CD4-positive, alpha-beta T cell treated with Interleukin-21 for 1 hour (primary cell): ENCODE measurements at places on chromosomes 5 and 9.

- DNase-seq = no peak
These were observed 14.7 kb upstream of the RAB14 start for GRCh38 chr9:121216271-121216805.

- DNase-seq = no peak
These were observed 145.9 kb downstream of the DROSHA start for GRCh38 chr5:31385774-31386537.

GRCh38 chr9:96663506-96664120 is 8.5 kb upstream of the PRXL2C start:
- no peak for DNase-seq

DNA sequence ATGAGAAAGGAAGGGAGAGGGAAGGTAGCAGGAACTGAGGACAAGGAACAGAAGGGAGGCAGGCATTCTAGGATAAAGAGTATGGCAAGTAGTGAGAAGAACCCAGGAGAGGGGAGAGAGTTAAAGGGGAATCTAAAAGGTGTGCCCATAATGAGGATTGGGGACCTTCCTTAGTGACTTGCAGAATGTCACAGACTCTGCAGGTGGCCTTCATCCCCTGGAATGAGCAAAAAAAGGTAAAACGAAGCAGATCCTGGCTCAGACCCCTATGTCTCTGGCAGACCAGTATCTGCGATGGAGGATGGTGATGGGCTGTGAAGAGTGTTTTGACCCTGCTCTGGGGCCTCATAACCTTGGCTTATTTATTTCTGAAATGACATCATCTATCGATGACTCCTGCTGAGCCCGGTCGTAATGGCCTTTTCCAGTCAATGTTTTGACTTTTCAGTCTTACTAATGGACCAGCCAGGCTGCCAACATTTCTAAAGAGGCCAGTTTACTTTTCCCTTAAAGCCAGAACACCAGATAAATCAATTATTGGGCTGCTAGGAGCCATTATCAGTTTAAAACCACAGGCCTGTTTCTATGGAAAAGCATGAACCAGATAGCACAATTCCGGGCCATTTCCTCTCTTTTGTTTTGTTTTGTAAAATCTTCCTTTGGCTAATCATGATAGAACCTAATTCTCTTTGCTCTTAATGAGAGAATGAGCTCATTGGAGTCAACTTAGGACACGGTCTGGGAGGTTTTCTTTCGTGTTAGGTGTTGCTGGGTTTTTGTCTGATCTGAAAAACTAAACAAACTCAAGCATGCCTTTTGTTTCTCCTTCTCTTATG is 3.1 kb downstream of the TMOD1 start:
- DNase-seq = no peak

- DNase-seq = no peak
These were observed 10.8 kb upstream of the PRRC2B start for GRCh38 chr9:131382850-131383729.

DNA sequence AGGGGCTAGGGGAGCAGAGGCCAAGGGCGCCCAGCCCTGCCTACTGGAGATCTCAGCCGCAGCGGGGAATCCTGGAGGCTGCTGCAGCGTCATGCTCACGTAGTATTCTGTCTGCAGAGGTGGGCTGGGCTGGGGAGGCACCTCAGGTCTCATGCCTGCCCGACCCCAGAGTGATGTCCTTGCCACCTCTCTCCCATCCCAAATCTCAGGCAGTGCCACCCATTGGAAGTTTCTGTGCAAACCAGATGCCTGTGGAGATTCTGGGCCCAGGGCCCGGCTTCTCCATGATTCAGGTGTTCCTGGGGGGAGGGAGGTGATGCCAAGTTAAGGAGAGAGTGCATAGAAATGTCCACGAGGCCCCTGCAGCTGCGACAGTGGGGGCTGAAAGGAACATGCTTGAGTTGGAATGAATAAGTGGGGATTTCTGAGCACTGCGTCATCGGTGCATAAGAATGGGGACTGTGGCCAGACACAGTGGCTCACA is 72.0 kb downstream of the ANKRD33B start:
- no peak for DNase-seq

DNA sequence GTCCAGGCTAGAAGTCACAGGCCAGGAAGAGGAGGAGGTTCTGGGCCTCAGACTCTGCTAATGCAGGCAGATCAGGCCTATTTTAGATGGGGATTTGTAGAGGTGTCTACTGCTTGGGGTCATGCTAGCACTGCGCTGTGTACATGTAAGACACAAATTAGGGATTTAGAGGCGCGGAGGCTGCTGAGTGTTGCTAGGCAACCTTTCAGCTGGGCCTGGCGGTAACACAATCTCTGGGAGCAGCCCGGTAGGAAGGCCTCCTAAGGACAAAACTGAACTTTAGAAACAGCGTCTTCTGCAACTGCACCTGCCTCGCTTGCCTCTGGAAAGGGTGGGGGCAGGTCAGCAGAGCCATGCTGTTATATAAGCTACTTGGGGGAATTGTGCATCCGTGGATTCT is 147.9 kb downstream of the MACROH2A1 start:
- DNase-seq = no peak

DNA sequence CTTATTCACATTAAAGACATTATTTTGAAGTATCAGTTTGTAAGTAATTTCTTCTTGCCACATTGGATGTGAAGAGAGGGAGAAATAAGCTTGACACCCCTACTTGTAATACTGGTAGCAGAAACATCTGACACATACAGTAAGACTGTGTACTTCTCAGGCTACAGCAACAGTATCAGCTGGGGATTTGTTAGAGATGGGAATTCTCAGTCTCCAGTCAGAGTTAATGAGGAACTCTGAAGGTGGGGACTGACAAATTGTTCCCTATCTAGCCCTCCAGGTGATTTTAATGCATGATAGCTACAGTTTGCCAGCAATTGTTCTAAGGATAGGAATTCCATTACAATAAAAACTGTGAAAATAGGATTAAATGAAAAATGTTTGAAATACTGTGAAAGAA is 524.8 kb downstream of the PRR16 start:
- no peak for DNase-seq

DNA sequence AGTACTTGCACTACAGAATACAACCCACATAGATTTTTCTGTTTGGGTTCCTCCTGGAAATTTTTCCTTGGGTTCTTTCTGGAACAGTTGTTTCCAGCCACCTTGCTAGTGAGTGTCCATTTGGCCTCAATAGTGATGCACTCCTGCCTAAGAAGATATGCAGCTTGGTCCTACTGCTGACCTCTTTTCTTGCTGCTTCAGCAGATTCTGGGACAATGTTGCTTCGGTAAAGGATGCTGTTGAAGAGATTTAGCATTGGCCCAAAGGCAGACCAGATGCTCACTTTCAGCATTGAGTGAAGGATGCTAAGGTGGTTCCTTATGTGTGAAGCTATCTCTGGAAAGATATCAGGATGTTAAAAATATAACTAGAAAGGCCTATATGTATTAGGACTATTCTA is 86.2 kb upstream of the SMC5 start:
- DNase-seq = no peak

DNA sequence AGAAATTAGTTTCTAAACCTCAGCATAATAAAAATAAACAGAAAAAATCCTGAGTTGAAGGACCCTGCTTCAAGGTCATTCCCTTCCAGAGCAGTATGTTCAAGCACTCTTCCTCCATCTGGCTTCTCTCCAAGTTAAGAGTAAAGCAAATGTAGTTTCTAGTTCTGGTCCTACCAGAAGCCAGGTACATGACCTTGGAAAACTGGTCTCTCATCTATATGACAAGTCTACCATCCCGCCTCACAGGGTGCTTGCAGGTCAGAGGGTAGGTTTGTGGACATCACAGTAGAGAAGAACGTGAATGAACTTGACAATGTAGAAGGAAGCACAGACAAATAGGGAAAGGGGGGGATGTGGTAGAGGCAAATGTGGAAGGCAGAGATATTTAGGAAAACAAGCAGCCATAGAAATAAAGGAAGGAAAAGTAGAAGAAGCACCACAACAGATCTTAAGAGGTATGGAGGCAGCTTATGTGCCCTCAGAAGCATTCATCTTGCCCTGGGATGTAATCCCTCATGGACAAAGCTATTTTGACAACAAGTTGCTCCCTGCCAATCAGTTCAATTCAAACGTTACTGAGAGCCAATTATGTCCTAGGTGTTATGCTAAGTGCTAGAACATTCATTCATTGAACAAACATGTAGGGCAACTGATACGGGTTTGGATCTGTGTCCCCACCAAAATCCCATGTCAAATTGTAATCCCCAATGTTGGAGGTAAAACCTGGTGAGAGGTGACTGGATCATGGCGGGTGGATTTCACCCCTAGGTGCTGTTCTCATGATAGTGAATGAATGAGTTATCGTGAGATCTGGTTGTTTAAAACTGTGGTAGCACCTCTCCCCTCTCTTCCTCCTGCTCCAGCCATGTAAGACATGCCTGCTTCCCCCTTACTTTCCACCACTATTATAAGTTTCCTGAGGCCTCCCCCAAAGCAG is 23.7 kb upstream of the CTNNAL1 start:
- DNase-seq = no peak

GRCh38 chr9:98890256-98890655 is 53.5 kb upstream of the COL15A1 start:
- no peak for DNase-seq

DNA sequence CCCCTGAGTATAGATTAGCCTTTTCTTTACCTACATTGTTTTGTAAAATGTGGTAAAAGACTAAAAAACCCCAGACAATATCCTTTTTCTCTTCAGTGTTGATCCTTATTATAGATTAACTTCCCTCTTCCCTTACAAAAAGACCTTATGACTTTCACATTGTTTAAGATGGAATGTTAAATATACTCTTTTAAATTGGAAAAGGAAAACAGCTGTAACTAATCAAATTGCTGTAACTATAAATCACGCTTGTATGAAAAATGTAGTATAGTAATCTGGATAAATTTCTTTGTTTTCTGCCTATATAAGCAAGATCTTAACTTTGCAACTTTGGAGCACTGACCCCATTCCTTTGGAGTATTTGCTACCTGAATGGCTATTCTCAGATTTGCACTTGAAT is 383.1 kb downstream of the FAM170A start:
- DNase-seq = no peak

DNA sequence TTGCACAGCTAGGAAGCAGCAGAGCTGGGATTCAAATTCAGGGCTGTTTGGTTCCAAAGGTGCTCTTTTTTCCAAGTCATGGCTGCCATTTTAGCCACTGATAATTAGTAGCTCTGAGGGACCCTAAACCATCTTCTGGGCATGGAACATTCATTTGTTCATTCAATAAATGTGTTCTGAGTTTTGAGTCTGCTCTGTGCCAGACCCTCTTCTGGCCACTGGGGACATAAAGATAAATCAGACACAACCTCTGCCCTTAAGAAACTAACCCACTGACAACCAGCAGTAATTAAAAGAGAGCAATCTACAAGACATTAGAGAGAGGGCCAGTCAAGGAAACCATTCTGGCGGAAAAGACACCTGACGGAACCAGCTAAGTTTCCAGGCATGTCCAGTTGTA is 2.0 kb upstream of the CPEB4 start:
- DNase-seq = no peak

DNA sequence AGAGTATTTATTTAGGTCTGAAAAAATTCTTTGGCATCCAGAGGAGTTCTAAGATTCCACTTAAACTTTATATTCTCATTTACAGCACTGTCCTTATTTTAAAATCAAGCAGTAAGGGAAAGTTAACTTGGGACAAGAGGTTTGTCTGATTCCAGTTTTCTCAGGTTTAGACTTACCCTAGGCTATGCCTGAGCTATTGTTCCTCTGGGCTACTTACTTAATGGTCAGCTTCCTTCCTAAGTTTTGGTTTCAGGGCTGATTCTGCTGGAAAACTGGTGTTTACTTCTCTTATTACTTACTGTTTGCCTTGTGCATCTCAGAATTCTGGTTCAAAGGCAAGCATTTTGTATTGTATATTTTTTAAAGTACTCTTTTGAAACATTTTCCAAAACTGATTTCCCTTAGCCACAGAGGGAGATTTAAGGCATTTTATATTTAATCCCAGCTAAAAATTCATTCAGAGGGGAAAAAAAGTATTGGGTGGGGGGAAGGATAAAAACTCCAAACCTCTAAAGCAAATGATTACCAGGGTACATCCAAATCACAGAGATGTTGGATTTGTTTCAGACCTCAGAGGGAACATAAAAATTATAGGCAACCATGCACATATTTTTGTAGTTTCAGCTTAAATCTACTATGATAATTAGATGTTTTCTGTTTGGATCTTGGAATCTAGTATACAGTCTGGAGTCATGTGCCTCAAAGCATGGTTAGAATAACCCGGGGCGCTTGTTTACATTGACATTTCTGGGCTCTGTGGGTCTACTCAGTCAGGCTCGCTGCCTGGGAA is 290.0 kb downstream of the ARHGAP26 start:
- DNase-seq = no peak

- DNase-seq = no peak
These were observed 3.7 kb downstream of the PKN3 start for GRCh38 chr9:128706045-128706444.

DNA sequence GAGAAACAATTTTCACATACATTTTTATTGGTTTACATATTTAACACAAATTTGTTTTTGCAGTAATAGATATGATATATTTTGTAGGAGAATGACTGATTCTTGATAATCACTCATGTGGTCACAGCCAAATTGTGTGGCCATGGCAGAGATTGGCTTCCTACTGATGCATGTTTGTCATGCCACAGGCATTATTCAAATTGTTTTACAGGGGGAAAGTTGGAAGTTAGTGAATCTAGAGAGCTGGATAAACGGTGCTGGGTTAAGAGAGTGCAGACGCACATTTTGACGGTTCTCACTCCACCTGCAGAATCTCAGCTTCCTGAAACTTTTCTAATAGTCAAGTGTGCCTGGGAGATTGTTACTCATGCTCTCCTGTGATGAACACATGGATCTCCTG is 91.1 kb upstream of the FBN2 start:
- no peak for DNase-seq

DNA sequence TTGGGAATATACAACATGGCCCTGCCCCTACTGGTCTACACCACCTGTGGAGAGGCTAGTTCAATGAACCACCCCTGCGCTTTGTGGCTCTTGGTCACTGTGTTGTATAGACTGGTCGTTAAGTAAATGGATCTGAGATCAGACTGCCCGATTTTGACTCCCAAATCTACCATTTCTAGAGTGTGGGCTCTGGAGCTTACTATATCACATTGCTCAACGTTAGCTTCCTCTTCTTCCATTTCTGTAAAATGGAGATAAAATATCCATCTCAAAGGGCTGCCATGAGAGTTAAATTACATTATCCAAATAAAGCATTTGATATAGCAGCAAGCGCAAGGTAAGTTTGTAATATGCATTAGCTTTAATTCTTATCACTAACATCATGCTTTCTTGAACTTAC is 52.7 kb upstream of the IFNK start:
- DNase-seq = no peak

DNA sequence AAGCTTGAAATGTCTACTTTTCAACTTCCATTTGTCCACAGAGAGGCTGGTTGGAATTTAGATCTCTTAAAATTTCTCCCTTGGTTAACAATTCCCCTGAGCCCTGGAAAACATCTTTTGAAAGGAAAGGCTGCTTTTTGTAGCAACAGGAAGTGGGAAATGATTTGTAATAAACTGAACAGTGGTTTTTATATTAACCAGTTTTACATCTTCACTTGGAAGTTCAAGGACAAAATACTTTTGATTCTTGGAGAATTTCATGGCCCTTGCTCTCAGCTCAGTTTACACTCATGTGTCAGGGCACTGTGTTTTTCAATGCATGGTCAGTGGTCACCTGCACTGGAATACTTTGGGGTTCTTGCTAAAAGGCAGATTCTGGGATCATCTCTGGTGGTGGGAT is 9.9 kb downstream of the MLANA start:
- DNase-seq = no peak
